D721Med (cell line): ENCODE measurements at places on chromosomes 4 and X.

- no peak for DNase-seq
Measured at GRCh38 chr4:186134257-186134656, 29.8 kb downstream of the FAM149A start.

DNA sequence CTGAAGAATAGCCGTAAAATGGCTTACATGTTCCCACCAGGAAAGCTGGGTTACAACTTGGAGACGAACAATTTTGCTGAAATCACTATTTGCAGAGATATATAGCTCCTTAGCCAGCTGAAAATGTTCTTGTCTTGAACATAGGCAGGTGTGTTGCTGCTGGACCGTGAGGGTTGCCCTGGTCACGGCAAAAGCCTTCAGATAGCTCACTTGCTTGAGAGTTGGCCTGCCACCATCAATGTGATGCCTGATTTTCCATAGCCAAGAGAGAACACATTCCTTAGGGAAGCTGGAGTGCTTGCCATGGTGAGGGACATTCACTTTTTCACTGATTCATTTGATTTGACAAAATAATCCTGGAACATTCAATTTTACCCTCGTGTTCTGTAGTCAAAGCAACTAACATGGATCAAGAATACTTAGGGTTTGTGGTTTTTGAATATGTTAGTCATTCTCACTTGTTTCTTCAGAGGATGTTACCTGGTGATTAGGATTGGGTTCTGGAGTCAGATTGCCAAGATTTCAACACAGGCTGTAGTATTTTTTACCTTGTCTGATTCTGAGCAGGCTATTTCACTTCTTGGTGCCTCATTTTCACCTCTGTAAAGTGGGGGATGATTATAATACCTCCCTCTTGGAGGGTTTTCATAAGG is 536.9 kb downstream of the RAPGEF2 start:
- no peak for DNase-seq

GRCh38 chr4:182831376-182831775 is 85.8 kb downstream of the DCTD start:
- no peak for DNase-seq

DNA sequence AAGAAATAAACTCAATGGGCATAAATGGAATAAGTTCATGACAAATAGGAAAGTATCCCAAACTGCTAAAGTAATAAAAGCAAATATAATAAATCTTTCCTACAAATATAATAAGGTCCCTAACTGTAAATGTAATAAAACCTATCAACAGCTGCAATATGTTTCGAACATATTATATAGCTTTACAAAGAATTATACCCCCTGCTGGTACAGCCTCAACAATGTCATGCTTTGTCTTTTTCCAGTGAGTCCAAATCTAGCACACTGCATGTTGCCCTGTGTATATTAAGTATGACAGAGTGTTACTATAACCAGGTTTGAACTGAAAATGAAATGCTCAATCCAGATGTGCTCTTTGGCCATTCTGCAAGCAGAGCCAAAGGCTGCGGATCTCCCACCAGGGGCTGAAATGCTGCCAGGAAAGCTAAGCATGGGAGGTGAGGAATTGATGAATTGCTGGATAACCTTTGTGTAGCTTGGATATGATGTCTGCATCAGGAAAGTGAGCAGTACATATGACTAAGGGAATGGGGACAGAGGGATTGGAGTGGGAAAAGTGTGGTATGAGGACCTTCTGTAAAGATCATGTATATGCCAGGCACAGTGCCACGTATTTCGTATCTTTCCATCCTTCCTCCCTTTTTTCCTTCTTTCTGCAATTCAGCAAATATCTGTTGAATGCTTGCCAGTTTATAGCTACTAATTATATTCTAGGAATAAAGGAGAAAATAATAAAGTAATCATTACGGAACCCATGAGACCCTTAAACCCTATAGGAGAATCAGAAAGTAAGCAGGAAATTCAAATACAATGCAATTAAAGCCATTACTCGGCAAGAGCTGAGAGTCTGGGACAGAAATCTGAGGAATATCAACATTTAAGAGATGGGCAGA is 954.6 kb upstream of the LCORL start:
- no peak for DNase-seq

- no peak for DNase-seq
Measured at GRCh38 chrX:106955004-106955772, 35.0 kb downstream of the CLDN2 start.

GRCh38 chrX:111847491-111848133 is 28.4 kb upstream of the TRPC5OS start:
- no peak for DNase-seq

DNA sequence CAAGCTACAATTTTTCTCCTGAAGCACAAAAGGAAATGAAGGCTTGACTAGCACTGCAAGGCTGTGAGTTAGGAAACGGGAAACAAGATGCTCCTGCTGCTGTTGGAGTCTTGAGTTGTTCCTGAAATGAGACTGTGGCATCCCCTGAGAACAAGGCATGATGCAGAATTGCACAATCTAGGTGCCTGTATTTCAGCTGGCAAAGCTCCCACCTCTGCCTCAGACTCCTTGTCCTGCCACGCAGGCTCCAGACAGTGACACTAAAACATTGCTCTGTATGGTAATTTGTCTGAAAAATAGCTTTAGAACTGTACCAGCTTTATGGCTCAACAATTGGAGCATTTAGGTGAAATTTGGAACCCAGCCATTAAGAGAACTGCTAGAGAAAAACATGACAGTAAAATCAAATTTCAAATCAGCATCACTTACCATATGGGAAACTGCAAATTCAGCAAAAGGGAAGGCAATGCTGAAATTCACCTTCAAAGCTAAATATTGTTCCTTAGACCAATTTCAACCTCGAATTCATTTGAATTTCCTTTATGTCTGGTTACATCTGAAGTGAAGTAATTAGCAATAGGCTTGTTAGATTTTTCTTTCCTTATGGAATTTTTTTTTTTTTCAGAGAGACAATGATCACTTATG is 103.4 kb downstream of the MFAP3L start:
- no peak for DNase-seq

- DNase-seq: no peak
Measured at GRCh38 chrX:10237241-10237640, 80.5 kb downstream of the CLCN4 start.

DNA sequence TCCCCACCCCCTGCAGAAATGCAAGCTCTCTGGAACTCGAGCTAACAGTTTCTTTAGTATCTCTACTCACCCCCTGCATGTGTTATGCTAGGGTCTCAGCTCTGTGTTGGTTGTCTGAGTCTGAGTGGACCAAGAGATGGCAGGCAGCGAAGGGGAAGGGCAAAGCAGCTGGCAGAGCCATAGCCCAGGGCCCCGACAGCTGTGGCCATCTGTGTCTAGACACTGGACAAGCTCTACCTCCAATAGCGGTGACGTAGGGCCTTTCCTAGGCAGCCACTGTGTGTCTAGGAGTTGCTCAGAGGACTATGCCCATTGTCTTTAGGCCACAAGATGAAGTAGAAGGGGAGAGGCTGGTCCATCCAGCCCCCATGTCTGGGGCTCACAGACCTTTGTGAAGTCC is 79.2 kb downstream of the EFNB1 start:
- no peak for DNase-seq

DNA sequence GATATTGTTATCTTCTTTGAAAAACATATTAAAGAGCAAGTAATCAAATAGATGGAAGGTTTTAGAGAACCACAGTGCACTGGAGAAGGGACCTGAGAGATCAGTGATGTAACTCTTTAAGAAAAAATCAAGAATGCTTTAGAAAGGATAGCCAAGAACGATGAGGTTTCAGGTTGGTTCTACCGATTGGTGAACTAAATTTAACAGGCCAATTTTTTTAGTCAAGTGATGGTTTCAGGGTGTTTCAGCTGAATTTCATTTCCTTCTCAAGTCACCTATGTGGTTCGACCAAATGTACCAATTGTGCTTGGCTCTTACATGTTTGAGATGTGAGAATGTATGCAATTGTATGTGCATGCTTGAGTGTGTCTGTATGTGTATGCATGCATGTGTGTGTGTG is 26.5 kb downstream of the HS3ST1 start:
- DNase-seq: no peak

DNA sequence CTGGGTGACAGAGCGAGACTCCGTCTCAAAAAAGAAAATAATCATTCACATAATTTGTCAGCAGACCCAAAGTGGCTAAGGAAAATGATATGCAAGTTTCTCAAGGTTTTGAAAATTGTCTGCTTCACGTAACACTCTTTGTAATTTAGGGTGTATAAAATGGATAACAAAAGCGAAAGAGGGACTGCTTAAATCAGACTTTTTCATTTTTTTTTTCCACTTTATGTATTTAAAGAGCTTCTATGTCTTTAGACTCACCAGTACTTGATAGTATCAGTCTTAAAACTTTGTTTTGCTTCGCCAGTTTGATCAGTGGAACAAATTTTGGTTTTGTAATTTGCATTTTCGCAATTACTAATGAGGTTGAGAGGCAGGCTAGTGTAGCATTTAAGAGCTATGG is 34.6 kb downstream of the USP9X start:
- DNase-seq: no peak

DNA sequence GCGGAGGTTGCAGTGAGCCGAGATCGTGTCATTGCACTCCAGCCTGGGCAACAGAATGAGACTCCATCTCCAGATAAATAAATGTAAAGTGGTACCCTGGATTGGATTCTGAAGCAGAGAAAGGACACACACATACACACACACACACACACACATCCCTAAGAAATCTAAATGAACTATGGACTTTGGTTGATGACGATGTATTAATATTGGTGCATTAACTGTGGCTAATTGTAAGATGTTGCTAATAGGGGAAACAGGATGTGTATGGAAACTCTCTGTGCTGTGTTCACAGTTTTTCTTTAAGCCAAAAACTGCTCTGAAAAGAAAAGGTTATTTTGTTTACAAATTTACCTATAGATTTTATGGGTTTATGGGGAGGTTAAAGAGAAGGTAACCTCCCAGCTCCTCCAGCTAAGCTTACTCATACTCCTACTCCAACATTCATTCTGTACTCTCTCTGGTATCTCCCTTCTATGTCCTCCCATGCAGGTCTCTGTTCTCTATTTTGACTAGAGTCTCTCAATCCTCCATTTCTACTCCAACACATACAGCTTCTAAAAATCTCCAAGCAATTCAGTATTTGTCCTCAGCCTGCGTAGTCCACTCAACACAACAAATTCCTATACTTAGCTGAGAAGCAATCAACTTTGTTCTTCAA is 46.5 kb upstream of the RELL1 start:
- DNase-seq: no peak

GRCh38 chr4:55398461-55398860 is 2.7 kb downstream of the TMEM165 start:
- no peak for DNase-seq

- no peak for DNase-seq
Measured at GRCh38 chrX:9561199-9561598, 96.3 kb downstream of the TBL1X start.

DNA sequence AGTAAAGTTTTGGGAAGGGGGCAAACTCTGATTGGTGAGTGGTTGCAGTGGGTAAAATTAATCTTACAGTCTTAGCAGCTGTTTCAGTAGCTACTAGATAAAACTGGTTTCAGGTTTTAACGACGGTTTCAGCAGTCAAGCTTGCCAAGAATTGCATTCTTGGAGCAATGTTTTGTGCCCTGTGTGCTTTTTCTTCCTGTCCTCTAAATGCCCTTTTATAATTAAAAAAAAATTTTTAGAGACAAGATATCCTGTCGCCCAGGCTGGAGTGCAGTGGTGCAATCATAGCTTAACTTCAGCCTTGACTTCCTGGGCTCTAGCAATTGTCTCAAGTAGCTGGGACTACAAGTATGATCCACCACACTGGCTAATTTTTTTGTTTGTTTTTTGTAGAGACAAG is 6.3 kb upstream of the PPEF2 start:
- DNase-seq: no peak

DNA sequence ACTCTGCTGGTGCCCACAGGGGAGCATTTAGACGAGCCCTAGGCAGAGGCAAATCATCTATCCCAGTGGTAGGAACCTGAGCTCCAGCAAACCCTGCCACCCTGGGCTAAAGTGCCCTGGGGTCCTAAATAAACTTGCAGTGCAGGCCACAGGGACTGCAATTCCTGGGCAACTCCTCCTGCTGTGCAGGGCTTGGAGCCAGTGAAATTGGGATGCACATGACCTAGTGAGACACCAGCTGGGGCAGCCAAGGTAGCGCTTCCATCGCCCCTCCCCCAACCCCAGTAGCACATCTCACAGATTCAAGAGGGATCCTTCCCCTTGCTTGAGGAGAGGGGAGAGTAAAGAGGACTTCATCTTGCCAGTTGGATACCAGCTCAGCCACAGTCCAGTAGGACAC is 44.1 kb downstream of the CHRNA9 start:
- no peak for DNase-seq

DNA sequence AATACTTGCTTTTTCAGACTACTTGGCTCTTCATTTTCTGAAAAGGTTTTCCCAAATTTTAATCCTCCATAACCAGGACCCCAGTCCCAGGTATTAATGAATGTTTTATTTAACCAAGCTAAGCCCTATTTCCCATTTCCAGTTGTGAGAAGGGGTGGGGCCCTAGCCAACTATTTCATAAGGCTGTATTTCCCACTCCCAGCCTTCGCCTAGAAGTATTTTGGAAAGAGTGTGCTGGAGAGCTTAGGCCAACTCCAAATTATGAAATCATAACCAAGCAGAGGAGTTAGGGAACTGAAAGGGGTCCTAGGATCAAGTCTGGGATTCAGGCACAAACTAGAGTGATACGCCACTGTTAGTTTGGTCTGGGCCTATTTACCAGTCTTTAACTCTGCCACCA is 148.4 kb upstream of the GPC4 start:
- no peak for DNase-seq

- no peak for DNase-seq
Measured at GRCh38 chr4:109972786-109973528, 60.3 kb downstream of the EGF start.

GRCh38 chr4:122963216-122963615 is 40.8 kb upstream of the NUDT6 start:
- DNase-seq: no peak

GRCh38 chrX:97330151-97330550 is 446.4 kb downstream of the RPA4 start:
- DNase-seq: no peak

GRCh38 chr4:17546678-17547077 is 30.3 kb upstream of the LAP3 start:
- no peak for DNase-seq

DNA sequence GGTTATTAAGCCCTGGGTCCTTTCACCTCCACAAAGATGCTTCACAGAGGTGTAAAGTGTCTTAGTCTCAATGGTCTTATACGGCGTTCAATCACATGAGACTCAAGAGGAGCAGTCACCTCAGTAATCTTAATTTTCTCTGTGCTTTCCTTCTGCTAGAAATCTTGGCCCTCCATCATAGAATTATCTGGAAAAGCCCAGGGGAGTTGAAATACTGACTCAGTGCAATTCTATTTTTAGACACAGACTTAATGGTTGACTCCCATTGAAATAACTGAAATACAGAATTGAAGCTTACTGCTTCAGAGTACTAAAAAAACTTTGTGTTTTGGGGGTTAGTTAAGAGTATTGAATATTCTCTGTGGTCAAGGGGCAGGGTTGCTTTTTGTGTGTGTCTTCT is 94.5 kb upstream of the IL15 start:
- no peak for DNase-seq

- no peak for DNase-seq
Measured at GRCh38 chr4:169059306-169060211, 49.5 kb upstream of the CBR4 start.

GRCh38 chr4:113978561-113979147 is 793 bp downstream of the ARSJ start:
- no peak for DNase-seq

- DNase-seq: no peak
Measured at GRCh38 chrX:129759576-129760061, 20.1 kb upstream of the SASH3 start.
